ELF-1 (cell line): ENCODE measurements at places on chromosomes 13 and 19.

DNA sequence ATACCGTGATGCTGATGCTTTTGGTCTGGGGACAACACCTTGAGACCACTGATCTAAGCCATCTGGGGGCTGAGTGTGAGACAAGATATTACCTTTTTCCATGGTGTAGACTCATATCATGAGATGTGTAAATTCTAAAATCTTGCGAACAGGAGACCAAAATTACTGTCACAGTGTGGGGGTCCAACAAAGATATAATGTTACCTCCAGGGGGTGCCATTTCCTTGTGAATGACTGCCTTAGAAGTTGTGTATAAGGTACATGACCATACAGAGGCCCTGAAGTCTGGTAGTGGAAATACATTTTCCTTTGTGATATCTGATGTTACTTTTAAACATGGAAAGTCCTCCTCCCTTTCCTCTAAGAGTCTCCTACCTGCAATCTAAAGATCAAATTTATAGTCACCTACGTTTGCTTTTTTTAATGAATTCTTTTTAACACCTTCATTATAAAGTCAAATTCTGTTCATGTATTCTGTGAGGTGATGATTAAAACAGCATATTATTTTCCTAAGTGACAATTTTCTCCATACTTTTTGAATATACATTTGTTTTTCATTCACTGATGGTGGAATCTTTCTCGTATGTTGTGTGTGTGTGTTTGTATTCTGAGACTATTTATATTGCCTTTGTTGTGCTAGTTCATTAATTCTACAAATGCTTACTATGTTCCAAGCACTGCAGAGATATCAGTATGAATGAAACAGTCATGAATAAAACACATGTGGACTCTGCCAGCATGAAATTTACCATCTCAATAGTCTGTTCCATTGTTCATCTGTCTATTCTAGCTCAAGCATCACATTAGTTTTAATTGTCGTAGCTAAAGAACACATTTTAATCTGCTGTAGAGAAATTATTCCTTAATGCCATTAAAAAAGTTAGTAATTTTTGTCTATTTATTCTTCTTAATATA, 113.7 kb downstream of the RFC3 start:
- no peak for DNase-seq

DNA sequence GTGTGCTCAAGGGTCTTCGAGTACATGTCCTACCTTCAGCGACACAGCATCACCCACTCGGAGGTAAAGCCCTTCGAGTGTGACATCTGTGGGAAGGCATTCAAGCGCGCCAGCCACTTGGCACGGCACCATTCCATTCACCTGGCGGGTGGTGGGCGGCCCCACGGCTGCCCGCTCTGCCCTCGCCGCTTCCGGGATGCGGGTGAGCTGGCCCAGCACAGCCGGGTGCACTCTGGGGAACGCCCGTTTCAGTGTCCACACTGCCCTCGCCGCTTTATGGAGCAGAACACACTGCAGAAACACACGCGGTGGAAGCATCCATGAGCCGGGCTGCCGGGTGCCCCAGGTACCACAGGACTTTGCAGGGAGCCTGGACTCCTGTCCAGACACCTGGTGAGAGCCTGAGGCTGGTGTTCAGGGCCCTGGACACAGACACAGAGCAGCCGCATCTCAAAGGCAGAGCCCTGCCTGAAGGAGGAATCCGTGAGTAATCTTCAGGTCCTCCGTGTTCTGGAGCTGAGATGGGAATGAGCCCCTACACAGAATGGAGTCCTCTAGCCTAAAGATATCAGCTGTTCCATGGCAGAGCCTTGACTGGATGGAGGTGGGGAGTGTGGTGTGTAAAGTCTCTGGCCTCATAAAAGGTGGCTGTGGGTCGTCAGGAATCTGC, 1.5 kb downstream of the ZNF581 start:
- no peak for DNase-seq

GRCh38 chr13:34637636-34638035, 304.4 kb upstream of the NBEA start:
- DNase-seq = no peak

DNA sequence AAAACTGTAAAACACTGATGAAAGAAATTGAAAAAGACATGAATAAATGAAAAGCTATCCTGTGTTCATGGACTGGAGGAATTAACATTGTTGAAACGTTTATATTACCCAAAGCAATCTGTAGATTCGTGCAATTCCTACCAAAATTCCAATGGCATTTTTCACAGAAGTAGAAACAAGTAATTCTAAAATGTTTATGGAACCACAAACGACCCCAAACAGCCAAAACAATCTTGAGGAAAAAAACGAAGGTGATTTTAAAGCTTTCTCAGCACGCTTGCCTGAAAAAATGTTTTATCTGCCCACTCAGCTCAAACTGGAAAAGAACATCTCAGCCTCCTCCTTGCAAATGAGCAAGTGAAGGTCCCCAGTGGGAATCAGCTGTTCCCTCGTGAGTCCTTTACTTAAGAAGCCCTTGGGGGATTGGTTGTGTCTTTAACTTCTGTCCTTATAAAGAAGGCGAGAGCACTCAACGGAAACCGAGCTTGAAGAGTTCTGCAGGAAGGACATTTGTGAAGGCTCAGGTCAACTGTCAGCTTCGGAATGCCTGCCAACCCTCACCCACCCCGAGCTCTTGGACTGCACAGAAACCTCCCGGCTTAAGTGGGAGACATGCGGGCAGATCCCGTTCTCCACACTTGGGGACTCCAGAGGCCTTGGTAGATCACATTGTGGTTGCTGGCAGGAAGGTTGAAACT, 256.0 kb upstream of the IRS2 start:
- DNase-seq = no peak

- no peak for DNase-seq
Measured at GRCh38 chr13:99288089-99288488, 19.1 kb downstream of the GPR183 start.

DNA sequence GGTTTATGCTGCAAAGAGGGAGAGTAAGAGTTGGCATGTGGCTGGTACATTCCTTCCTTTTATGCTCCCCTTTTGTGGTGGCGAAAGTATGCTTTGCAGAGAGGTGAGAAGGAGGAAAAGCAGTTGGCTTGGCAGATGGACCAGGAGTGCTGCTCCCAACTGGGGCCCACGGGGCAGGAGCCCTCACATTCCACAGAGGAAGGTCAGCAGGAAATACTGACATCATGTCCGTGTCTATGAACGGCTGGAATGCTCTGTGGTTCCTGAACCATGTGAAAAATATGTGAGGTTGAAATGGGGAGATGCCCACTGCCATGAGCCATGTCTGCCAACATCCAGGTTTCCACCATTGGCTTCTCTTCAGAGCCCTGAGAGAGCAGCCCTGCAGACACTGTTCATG, 33.3 kb upstream of the GAS6 start:
- no peak for DNase-seq

GRCh38 chr19:16113727-16114126, 2.0 kb downstream of the RAB8A start:
- no peak for DNase-seq

DNA sequence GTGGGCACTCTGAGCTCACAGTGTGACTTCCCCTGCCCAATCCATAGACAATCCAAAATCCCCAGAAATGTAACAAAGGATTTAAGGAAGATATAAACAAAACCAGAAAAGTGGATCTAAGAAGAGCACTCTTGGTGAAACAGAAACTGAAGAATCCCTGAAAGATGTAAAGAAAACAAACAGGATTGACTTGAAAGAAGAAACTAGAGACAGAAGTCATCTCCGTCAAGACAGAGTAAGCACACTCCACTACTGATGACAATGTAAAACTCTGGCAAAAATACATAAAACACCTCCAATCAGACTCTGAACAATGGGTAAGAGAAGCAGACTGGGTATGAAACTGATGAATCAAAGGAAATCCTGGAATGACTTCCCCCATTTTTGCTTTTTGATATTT, 13.5 kb downstream of the TUBGCP3 start:
- DNase-seq = no peak

- DNase-seq = no peak
Measured at GRCh38 chr13:59982631-59983382, 180.9 kb downstream of the DIAPH3 start.

GRCh38 chr13:109494925-109495369, 291.4 kb downstream of the IRS2 start:
- DNase-seq = no peak

DNA sequence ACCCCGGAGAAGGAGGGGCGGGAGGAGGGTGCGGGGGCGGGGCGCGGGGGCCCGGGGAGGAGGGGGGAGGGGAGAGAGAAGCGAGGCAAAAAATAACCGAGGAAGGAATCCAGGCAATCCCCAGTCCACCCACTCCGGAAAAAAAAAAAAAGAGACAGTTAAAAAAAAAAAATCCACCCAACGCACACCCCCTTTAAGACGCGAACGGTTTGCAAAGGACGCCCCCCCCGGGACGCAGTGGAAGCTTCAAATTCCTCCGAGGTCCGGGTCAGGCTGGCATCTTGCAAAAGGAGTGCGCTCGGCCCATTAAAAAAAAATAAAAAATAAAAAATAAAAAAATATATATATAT, at the start of gene CACNA1A:
CACNA1A (minus strand) TSS at position 9 of the 350 bp plus-strand sequence. CDS start 255 bp downstream, outside the sequence.
- no peak for DNase-seq

GRCh38 chr13:28707629-28708427, 10.9 kb downstream of the SLC46A3 start:
- DNase-seq = no peak

DNA sequence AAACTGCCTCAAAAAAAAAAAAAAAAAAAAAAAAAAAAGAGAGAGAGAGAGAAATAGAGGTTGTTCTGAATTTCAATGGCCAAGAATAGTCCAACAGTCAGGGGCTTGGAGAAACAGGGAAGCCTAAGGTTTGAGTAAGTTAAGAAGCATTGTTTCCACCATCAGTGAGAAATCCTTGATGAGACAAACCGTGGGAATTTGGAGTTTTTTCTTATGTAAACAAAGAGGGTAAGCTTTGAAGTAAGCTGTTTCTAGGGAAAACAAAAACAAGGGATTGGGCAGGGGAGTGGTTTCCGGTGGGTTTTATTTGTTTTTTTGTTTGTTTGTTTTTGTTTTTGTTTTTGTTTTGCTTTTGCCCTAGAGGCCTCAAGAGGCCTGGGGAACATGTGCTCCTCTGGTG, 11.2 kb upstream of the ERVV-1 start:
- peak; percentile 55 for DNase-seq

DNA sequence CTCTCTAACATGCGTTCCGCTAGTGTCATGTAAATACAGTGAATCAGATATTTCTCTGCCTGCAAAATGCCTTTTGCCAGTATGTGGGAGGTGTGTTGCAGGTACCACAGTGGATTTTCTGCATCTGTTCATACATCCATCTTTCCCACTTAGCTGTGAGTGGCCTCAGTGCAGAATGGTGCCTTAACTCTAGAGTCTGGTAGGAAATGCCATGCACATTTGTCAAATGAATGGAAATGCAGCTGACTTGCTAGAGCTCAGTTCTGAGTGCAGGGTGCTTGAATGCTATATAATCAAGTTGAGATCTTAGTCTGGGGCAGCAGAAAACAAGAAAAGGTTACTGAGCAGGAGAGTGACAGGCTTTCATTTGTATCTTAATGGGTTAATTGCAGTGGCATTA, 68.2 kb downstream of the LRCH1 start:
- DNase-seq = no peak

DNA sequence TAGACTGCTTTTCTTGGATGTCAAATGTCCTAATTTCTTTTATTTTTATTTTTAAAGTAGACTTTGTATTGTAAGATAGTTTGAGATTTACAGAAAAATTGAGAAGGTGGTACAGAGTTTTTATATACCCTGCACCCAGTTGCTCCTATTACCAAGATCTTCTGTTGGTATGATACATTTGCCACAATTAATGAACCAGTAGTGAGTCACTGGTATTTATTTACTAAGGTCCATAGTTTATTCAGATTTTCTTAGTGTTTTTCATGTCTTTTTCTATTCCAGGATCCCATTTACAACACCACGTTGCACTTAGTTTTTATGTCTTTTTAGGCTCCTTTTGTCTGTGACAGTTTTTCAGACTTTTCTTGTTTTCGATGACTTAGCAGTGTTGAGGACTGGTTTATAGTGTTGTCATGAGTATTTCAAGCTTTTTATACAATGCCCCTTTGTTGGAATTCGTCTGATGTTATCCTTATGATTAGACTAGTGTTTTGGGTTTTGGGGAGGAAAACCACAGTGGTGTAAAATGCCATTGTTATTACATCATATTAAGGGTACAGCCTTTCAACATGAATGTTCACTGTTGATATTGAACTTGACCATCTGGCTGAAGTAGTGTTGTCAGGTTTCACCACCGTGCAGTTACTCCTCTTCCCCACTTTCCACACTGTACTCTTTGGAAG, 35.9 kb downstream of the COG3 start:
- DNase-seq = no peak

DNA sequence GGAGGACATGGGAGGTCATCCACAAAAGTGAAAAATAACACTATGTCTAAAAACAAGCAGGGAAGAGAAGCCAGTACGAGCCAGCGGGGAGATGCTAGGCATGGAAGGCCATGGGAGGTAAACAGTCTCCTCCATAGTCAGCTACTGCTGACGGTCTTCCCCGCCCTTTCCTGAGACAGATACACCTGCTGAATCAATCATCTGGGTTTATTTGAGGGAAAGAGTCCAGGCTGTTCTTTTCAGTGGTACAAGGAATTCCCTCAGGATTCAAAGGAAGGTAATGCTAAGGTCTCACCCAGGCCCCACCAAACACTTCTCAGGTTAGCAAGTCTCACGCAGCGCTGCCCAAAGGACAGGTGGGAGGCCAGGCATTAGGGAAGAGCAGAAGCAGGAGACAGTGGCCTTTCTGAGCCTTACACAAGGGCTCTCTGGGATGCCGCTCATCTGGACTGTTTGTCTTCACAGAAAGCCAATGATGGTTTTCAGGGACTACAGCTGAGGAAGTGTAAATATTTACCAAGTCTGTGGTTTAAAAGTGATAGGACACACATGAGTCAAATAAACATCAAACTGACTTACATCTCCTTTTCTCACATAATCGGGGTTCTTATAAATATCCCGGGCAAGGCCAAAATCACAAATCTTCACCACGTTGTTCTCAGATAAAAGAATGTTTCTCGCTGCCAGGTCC, 173.9 kb downstream of the FLT1 start:
- no peak for DNase-seq

DNA sequence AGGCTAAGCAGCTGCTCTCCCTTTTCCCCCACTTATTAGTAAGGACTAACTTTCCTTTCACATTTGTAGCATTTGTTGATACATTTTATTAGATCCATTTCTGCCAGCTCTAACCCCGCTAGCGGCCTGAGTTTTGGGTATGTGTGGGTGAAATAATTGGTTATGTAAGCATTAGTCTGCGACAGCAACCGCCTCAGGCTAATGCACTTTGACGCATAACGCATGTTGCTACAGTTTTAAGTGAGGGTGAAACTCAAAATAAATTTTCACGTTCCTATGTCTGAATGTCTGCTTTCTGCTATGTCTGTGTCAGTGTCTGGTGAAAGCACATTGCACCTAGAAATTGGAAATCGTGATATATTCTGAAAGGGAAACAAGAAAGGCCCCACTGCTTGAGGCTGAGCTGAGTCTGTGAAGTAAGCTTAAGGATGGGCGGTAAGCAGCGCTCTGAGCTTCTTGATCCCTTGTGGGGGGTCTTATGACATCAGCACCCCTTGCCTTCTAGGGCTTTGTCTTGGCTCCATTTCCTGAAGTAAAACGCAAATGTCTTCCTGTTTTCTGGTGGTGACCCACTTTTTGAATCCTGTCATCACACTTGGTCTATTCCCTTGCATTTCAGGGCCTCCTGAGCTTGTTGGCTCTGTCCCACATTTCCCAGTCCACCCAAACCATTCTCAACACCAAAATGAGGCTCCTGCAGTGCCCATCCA, 648.3 kb upstream of the ARGLU1 start:
- DNase-seq = no peak
